ENCODE measurements at places on chromosomes 1 and 21. TPM values are rescaled to one million over a fixed set of nuclear protein-coding genes. Genes with fewer than 3 reads are reported as not detected.

The CELA2A gene
- not detected for total RNA-seq

The GJB5 gene
- not detected for total RNA-seq

The FAM78B gene
- total RNA-seq: not detected

The YARS1 gene
- 60.7 TPM for total RNA-seq

The PCP4 gene
- total RNA-seq: not detected

The TMEM81 gene
- total RNA-seq: 2.3 TPM

The TLR5 gene
- total RNA-seq: 0.53 TPM

GRCh38 chr1:186225096-186225495, 150.0 kb downstream of the TPR start:
- no peak for DNase-seq

DNA sequence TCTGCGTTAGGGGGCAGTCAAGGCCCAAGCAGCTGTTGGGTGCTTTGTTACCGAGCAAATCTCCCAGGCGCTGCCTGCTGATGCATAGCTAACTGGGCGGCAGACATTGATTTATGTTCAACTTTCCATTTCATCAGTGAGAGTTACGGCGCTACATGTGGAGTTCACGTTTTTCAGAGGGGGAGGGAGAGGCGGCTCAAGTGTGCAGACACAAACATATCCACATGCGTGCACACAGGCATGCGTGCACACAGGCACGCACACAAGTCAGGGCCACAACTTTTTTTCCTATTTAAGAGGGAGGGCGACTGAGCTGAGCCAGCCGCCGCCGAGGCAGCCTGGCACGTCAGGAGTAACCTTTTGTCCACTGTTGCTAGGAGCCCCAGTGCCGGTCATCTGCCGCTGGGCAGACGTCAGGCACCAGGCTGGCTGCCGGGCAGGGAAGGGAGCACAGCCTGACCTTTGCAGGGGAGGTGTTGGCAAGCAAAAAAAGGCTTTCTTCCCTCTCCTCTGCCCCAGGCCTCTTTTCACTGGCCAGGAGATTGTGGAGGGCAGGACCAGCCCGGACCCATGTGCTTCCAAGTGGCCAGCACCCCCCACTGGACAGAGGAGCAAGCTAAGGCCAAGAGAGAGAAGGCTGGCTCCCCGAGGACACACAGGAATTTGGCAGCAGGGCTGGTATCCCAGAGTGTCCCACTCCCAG, 73.3 kb downstream of the MRPL37 start:
- no peak for DNase-seq

- no peak for DNase-seq
Measured at GRCh38 chr1:162357681-162358266, 18.9 kb downstream of the SPATA46 start.

DNA sequence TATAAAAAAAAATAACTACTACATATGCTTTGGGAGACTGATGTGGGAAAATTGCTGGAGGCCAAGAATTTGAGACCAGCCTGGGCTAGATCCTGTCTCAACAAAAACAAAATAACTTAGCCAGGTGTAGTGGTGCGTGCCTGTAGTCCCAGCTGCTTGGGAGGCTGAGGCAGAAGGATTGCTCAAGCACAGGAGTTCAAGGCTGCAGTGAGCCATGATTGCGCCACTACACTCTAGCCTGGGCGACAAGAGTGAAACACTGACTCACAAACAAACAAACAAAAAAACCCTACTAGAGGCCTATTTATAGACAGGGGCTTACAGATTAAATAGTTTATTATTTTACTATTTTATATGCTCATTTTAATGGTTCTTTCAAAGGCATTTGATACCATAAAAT, 80.0 kb downstream of the LHX4 start:
- no peak for DNase-seq

DNA sequence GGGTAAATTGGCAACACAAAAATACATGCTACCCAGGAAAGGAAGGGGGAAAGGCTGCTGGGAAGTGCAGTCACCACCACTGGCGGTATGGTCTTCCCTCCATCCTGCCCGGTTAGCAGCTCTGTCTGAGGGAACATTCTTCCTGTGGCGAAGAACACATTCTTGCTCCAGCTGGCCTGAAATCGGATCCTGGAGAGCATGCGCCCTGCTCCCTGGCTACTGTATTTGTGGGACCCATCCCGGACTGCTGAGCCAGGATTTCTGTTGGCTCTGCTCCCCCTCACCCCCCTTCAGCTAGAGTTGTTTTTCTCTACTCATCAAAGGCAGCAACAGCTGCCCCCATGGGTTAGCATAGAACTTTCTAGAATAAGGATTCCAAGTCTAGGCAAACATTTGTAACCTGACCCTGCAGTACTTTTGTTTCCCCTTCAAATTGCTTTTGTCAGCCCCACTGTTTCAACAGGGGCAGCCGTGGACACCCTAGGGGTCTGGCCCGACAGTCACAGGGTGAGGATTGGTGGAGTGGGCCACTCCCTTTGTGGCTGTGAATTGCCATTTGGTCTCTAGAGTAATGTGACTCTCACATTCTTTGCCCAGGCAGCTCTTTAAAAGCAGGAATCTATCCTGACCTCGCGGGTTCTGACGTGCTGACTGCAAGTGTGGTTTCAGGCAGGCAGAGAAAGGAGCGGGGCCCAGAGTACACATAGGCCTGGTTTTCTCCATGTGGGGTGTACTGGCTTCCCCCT, 157.7 kb downstream of the TOMM20 start:
- no peak for DNase-seq

GRCh38 chr1:185916861-185917260, 182.7 kb downstream of the HMCN1 start:
- no peak for DNase-seq

GRCh38 chr1:112529301-112529700, 20.5 kb downstream of the WNT2B start:
- no peak for DNase-seq

DNA sequence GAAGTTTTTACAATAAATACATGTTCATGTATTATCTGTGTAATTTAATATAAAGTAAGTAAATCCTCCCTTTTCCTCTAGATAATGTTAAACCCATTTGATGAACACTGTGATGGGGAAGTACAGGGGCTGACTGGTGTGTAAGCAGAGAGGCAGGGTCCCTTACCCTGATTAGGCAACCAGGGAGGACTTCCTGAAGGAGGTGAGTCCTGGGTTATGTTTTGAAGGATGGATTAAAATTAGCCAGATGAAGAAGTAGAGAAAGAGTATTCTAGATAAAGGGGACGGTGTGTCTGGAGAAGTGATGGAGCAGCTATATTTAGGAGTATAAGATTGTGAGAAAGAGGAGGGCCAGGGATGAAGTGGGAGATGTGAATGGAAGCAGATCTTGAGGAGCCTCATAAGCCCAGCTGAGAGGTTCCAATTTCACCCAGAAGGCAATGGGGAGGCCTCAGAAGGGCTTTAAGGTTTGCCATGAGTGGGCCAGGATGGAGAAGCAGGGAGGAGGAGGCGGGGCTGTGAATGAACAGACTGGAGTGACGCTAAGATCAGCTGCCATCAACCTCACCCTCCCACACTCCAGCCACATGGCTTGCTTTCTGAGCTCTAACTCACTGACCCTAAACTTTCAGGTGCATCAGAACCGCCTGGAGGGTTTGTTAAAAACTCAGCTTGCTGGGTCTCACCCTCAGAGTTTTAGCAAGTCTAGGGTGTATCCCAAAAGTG, 30.9 kb upstream of the ID3 start:
- no peak for DNase-seq

- DNase-seq: no peak
Measured at GRCh38 chr1:219883400-219884332, 44.7 kb downstream of the SLC30A10 start.

- no peak for DNase-seq
Measured at GRCh38 chr21:41576013-41576615, 68.2 kb upstream of the TMPRSS2 start.

- no peak for DNase-seq
Measured at GRCh38 chr1:116628448-116628847, 39.1 kb downstream of the IGSF3 start.

- DNase-seq: no peak
Measured at GRCh38 chr1:23709229-23709628, 17.6 kb downstream of the RPL11 start.

GRCh38 chr1:109350655-109351054, 43.8 kb upstream of the MYBPHL start:
- no peak for DNase-seq

DNA sequence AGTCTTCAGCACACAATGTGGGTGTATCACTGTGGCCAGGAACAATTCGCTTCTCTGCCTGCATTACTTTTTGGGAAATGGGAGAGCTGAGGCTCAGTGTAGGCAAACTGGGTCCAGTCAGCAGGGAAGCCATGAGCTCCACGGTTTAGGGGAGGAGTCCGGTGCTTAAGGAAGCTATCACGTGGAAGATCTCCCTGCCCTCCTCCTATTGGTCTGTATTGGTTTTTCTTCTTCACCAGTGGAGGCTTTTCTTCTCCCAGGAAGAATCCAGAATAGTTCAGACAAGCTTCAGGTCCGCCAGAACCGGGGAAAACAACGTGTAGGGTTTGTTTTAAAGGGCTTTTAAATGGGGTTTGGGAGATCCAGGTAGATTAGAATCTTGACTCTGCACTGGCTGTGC, 156.2 kb upstream of the CAMK1G start:
- DNase-seq: no peak

- no peak for DNase-seq
Measured at GRCh38 chr1:21568809-21569385, 59.7 kb downstream of the ALPL start.

- DNase-seq: no peak
Measured at GRCh38 chr1:44405031-44405797, at the start of gene RNF220. RNF220 (plus strand) TSS chr1:44405255.

DNA sequence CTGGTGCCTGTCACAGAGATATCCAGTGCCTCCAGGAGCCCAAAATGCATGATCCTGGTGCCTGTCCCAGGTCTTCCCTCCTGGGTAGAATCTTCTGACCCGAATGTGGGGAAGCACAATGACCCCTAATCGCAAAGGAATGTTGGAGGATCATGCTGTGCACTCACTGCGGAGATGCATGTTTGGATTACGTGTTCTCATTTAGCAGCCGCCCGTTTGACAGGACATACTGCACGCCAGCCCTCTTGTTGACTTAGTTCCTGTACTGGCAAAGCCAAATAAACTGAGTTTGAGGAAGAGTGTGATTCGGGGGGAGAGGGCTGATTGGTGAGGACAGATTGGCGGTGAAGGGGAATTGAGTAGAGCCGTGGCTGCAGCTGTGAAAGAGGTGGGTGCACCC, 85.9 kb upstream of the SIM2 start:
- DNase-seq: no peak

DNA sequence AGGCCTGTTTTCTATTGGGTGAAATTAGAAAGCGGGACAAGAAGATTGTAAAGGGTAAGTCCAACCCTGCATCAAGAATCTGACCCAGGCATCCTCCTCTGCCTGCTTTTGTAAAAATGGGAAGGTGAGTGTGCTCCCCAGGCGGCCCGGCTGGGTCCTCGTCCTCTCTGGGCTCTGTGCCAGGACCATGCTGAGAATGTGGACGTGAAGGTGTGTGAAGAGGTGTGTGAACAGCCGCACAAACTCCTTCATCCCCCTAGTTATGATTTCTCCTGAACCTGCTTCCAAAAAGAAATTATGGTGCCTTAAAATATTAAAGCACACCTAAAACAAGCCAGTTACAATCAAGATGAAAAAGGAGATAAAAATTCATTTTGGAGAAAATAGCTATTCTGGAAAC, 185.7 kb downstream of the IGSF21 start:
- DNase-seq: no peak

GRCh38 chr21:28781602-28782276, 210.9 kb downstream of the LTN1 start:
- DNase-seq: no peak

DNA sequence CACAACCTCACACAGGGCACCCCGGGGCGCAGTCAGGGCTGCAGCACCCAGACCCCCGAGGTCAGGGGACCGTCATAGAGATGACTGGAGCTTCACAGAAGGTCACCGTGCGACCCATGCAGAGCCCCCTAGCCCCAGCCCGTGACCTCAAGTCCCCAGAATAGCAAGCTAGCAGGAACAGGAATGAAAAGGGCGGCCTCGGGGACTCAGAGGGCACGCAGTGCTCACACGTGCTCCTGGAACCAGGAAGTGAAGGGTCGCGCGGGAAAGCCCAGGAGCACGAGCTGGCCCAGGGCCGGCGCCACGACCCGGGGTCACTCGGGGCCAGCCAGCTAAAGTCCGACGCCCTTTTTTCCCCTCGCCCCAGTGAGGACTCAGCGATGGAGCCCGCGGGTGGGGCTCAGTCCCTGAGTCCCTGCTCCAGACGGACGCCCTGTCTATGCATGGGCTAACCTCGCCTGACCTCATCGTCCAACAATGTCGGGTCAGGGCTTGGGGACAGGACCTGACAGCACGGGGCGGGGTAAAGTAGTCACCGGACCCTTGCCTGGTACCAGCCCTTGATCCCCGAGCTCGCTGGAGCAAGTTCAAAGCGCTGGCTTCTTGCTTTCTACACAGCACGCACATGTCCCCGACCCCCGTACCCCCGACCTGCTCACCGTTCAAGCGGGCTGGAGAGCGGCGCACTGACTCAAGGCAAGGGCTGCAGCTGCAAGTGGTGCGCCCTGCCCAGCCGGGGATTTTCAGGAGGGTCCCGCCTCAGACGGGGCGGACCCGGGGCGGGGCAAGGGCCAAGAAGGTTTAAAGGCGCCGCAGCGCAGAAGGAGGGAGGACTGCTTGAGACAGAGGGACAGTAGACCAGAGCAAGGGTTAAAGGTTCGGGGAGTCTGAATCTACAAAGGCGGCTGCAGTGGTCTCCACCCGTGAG, at the start of gene TAGLN2:
TAGLN2 (minus strand) TSS at position 717 of the 928 bp plus-strand sequence. CDS start 4,998 bp downstream, outside the sequence.
- DNase-seq: no peak

DNA sequence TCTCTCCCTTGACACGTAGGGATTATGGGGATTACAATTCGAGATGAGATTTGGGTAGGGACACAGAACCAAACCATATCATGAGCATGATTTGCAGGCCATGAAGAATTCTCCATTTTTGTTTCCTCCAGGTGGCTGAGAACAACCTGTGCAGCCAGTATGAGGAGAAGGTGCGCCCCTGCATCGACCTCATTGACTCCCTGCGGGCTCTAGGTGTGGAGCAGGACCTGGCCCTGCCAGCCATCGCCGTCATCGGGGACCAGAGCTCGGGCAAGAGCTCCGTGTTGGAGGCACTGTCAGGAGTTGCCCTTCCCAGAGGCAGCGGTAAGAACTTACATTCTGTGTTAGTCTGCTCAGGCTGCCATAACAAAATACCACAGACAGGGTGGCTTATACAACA, 9.7 kb downstream of the MX1 start:
- DNase-seq: no peak

DNA sequence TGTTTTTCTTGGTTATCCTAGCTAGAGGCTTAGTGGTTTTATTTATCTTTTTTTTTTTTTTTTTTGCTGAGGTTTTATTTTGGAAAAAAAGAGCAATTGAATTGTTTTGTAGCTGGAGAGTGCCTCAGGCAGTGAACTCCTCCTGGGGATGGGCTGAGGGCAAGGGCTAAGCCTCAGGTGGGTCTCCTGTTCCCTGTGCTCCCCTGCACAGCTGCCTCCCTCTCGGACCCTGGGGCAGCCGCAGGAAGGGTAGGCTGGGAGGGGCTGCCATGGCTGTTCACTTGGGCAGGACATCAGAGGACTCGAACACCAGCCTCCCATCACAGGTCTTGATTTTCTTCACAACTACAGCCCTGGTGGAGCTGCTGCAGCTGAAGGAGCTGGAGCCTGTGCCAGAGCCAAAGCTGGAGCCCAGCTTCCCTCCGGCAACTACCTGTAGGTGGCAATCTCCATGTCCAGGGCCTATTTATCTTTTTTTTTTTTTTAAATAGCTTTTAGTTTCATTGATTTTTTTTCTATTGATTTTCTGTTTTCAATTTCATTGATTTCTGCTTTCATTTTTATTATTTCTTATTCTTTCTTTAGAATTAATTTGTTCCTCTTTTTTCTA, 28.9 kb downstream of the LEPR start:
- DNase-seq: no peak

GRCh38 chr1:61274939-61275338, 192.6 kb downstream of the NFIA start:
- DNase-seq: no peak

Measured in glomerular endothelial cell (primary cell).